ENCODE measurements at places on chromosomes 5 and 9. TPM values are rescaled to one million over a fixed set of nuclear protein-coding genes. Genes with fewer than 3 reads are reported as not detected.

The ORM1 gene
- 0.45 TPM for total RNA-seq

The MARCHF11 gene
- not detected for total RNA-seq

The GPR21 gene
- 13.9 TPM for total RNA-seq

The GABRA6 gene
- total RNA-seq = not detected

The CREB3 gene
- 51.3 TPM for total RNA-seq

The TRIM36 gene
- 4.4 TPM for total RNA-seq

DNA sequence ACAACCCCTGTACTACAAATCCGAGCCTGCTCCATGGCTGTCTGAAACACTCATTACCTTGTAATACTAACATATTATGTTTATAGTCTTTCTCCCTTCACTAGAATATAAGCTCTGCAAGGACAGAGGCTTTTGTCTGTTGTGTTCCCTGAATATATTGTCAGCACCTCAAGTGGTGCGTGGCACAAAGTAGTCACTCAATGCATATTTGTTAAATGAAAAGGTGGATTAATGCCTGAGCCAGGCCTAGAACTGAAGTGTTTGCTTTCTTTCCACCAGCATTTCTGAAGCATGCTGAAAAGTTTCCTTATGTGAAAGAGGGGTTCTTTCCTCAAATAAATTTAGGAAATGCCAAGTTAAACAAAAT, 36.3 kb downstream of the ELL2 start:
- DNase-seq = no peak

DNA sequence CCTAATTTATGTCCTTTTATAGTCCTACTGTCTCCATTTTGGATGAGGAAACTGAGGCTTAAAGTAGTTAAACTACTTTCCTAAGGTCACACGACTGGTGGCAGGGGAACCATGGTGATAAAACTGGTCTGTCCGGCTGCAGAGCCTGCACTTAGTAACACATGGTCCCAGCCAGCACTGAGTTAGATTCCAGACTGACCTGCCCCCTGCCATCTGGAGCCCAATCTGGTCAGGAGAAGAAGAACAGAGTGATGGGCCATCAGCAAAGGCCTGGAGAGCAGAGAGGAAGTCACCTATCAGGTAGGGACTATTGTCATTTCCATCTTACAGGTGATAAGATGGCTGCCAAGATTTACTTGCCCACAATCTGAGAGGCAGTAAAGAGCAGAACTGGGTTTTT, 86.6 kb upstream of the SLC25A48 start:
- DNase-seq = no peak

- no peak for DNase-seq
Measured at GRCh38 chr5:139414581-139415130, 10.8 kb upstream of the SPATA24 start.

DNA sequence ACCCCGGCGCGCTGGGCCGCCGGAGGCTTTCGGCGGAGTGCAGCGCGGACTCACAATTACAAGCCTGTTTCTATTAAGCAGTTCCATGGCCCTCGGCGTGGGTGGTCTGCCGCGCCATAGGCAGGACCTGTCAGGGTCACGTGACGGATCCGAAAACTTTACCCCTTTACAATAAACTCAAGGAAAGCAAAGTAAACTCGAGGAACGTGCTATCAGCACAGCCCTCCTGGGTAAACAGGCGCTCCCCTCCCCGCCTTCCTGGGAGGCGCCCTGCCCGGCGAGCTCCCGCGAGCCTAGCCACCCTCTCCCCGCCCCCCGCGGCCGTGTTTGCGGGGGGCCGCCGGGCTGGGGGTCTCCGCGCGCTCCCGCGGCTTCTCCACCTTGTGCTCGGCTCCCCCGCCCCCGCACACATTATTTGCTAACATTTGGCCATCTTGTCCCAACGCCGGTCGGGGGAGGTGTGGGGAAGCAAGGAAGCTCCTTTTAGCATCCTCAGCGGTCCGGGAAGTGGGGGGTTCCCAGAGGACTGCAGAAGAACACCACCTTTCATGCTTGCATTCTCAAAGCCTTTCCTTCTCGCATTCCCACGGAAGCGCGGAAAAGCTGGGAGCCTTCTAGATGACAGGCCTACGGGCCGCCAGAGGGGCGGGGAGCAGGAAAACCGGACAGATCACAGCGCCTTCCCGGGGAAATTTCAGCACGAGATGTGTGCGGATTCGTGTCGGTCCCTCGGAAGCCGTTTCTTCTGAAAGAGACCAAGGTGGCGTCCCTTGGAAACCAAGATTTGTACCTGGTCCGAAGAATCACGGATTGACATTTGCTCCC, at the start of gene PTCH1:
TSS of gene PTCH1 (minus strand) at position 238 of the 825 bp plus-strand sequence.
- peak; percentile 56 for DNase-seq

DNA sequence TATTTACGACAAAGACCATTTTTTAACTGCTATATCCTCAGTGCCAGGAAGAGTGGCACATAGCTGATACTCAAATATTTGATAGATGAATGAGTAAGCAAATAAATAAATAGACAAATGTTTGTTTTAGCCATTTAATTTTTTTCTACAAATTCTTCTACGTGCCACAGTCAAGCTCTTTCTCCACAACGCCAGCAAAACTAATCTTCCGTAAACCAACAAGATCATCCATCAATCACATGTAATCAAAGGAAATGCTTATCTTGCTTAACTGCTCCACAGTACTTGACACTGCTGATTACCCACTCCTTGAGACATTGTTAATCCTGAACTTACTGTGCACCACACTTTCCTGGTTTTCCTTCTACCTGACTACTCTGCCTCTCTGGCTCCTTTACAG, 136.7 kb downstream of the EDIL3 start:
- no peak for DNase-seq

DNA sequence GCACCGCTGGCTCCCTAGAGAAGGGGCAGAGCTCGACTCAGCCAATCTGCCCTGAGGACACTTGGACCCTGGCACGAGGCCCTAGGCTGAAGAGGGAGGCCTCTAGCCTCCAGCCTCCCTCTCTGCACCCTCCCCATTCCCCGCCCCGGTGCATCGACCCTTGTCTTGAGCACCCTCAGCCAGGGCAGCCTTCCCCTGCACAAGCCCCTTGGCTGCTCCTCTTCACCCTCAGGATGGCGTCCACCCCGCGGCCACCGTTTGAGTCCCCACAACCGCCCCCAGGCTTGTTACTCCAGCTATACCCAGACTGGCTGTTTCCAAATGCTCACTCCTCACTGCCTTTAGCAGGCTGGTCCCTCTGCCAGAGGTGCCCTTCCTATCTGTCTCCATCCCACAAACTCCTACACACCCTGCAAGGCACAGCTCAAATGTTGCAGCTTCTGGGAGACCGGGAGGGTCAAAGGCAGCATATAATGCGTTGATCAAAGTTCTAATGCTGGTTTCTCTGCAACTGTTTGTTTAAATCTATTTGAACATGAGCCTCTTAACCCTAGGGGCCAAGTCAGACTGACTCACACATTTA, 6.5 kb upstream of the FAM163B start:
- DNase-seq = peak; percentile 63

- no peak for DNase-seq
Measured at GRCh38 chr9:98396656-98397055, 141.2 kb upstream of the TBC1D2 start.

DNA sequence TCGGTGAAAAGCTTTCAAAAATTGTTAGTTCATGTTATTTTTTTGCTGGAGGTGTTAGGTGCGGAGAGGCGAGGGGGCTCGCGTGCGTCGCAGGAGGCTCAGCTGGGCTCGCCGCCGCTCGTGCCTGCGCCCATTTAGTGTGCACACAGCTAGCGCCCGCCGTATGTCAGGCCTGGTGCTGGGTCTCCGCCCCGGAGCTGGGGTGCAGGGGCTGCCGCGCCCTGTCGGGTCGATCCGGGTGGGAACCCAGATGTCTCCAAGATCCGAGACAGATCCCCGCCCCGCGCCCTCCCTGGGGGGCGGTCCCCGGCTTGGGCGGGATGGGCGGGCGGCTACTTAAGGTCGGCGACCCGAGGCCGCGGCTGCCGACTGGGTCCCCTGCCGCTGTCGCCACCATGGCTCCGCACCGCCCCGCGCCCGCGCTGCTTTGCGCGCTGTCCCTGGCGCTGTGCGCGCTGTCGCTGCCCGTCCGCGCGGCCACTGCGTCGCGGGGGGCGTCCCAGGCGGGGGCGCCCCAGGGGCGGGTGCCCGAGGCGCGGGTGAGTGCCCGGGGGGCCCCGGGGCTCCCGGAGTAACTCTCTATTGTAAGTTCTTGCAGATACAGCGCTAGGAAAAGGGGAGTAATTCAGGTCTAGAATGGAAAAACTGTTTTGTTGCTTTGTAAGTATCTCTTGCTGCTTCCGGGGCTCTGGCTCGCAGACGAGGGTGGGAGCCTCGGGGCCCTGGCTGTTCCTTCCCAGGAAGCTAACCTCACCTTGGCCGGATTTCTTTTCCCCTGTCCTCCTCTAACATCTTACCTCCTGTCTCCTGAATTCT, 31.7 kb downstream of the GSN start:
- peak; percentile 79 for DNase-seq

DNA sequence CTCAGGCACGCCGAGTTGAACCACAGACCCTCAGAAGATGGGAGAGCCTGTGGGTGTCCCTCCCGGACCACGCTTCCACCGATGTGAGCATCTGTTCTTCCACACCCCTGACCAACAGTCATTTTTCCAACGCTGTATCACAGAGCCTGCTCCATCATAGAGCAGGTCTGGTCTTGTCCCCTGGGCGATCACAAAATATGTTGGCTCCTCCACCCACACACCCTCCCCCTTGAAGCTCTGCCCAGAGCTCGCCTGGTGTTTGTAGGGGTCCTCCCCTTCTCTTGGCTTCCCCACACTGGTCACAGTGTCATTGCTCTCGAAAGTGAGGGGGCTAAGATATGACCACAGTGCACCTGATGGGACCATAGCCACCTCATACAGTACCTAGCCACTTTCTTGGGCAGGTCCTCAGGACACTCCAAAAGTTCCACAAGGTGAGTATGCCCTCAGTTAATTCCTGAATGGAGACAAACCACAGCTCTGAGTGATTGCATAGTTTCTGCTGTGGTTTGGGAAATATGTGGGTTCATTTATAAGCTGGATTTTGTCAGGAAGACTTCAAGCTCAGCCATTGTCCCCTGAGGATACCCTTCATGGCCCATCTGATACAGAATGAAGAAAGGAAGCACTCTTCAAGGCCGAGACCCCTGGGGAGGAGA, 3.5 kb upstream of the ZNF618 start:
- DNase-seq = no peak

- no peak for DNase-seq
Measured at GRCh38 chr5:93364378-93364777, 216.6 kb downstream of the NR2F1-AS1 start.

GRCh38 chr5:95996904-95997723, 35.5 kb upstream of the ELL2 start:
- no peak for DNase-seq

GRCh38 chr5:97162045-97162444, 19.6 kb upstream of the LIX1 start:
- no peak for DNase-seq

DNA sequence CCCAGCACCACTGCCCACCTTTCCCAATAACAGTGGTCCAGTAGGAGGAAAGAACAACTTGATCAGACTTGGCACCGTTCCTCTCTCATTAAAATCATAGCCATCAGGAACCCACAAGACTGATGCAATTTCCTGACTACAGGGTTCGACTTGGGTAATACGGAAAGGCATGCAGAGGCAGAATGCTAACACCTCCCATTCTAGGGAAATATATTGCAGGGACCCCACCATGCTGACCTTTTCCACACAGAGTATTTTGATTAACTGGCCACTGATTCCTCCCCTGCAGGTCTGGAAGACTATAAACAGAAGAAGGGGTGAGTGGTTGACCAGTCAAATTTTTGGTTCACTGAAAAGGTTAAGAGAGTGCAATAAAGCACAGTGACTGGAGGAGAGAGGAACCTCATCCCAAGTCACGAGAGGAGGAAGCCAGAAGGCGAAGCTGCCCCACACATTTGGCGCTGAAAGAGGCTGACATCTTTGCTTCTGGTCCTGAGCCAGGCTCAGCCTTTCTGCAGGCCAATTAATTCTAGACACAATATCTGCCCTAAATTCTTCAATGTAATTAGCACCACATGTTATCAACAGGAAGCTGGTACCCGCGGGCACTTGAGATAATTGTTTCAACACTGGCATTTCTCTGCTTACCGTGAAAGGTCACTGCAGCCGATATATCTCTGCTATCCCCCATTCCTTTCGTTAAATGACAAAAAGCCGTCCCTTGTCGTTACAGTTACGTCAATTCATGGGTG, 64.7 kb upstream of the SPOCK1 start:
- DNase-seq = no peak

DNA sequence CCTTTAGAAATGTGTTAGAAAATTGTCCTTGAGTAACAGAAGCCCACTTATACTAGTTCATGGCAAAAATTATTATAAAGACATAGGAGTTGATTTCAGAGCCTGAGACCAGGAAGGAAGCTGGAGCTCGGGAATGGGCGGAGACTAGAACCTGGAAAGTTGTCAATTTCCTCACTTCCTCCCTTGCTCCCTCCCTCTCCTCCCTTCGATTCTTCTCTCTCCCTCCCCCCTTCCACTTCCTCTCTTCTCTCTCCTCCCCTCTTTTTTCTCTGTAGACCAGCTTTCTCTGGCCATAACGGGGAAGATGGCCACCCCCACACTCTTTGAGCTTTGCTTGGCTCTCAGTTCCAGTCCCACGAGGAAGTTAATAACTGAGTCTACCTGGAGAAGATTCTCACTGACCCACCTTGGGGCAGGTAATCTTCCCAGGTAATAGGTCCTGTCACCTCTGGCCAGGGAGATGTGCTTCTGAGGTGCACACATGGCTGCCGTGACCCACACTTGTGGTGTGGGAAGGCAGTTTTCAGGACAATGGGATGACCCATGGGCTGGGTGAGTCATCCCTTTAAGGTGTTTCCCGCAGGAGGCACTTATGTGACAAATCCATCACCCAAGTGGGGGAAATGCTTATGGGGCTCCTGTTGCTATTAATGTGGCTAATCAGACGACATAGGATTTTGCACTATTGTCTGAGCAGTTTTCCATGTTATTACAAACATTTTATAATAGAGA, 78.7 kb downstream of the HSPA4 start:
- DNase-seq = no peak

DNA sequence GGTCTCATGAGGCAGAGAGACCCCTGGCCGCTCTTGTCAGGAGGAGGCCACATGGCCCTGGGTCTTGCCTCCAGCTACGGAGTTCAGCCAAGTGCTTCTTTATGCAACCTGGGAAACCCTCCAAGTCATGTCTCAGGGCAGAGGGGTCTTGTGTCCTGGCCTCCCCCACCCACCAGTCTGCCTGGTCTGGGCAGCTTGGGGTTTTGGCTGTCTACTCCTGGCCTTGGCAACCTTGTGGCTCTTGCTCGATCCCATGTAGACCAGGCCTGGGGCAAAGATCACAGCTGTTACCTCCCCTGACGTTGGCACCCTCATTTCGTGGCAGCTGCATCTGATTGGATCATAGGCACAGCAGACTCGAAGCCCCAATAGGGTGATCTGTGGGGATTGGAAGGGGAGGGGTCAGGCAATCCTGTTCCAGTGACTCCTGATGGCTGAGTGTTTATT, 28.4 kb downstream of the JADE2 start:
- DNase-seq = no peak

DNA sequence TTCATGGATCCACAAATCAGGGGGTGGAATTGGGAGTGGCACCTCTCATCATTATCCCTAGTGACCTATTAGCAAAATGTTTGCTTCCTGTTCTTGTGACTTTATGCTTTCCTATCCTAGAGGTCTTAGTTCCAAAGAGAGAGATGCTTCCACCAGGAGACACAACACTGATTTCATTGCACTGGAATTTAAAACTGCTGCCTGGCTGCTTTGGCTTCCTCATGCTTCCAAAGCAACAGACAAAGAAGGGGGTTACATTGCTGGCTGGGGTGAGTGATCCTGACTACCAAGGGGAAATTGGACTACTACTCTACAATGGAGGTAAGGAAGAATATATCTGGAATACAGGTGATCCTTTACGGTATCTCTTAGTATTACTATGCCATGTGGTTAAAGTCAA, 69.2 kb upstream of the SH3GL2 start:
- no peak for DNase-seq

Measured in aorta (tissue), 5 donors.